ENCODE measurements at places on chromosomes 3 and 15.

- DNase-seq = no peak
Observed at GRCh38 chr3:64179249-64179648, 46.0 kb downstream of the PRICKLE2 start.

DNA sequence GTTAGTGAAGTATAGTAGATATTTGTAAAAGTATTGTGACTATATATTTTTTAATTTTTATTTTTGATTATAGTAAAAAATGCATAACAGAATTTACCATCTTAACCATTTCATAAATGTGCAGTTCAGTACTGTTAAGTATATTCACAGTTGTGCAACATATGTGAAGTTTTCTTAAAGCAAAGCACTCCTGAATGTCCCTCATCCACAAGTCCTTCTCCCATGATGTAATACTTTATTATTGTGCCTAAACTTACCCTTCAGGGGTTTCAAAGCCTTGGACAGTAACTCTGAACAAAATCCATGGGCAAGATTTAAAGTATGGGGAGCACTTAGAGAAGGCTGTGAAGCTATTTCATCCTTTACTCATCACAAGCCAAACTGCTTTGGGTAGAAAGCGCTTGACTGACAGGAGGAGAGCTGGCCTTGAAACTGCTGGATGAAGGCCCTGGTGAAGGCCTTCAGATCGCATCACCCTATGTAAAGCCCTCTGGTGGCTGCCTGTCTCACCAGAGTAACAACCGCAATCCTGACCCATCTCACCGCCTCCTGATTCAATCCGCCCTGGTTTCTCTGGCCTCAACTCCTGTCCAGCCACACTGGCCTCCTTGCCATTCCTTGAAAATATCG is 28.0 kb downstream of the LSM3 start:
- no peak for DNase-seq

DNA sequence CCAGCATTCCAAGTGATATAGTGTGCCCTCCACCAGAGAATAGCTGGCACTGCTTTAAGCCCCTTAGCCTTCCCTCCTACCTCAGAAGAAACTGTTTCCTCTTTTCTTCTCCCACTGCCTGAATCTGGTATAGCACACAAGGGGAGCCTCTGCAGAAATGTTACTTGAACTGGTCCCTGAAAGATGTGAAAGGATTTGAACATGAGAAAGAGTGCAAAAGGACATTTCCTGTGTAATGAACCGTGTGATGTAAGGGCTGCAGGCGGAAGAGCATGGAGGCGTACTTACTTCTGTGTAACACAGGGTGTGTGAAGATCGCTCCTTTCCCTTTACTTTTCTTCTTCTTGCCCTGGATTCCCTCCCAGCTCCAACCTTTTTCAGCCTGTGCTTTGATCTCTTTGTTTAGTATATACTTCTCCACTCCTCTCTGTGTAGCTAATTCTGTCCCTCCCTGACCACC is 8.4 kb downstream of the TMOD3 start:
- no peak for DNase-seq

DNA sequence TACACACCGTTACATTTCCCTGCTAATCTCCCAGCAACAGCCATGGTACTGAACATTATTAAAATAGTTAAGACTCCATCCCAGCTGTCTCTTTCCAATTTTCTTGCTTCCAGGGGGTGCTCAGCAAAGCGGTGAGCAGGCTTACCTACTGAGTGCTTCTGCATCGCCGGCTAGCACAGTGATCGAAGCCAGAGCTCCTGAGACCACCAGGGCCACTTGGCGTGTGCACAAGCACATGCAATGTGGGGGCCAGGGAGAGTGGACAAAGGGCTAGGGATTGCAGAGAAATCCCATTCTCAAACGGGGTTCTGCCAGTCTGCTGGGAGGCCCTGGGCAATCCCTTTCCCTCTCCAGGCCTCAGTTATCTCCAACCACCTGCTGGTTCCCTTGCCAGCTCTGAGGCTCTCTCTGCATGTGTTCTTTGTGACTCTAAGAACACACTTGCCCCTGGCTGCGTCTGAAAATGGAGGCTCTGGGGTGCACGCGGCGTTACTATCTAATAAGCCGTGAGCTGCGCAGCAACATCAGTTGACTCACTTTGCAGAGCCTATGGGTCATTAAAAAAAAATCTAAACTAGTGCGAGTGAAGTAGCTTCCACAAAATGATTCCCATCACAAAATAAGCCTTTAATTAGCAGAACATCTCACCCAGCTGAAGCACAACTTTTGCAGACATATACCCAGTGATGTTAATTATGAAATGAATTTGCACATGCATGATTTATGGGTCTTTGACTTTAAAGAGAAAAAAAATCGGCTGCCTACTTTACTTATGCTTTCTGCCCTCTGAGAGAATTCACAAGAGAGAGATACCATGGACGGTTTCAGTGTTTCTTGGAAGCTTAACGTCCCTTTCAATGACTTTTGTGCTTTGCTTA is 271.5 kb downstream of the TLE3 start:
- DNase-seq = no peak

- DNase-seq = no peak
Observed at GRCh38 chr15:44075535-44075934, 119.5 kb downstream of the FRMD5 start.

GRCh38 chr15:36810656-36811449 is 231.4 kb downstream of the CDIN1 start:
- DNase-seq = no peak

DNA sequence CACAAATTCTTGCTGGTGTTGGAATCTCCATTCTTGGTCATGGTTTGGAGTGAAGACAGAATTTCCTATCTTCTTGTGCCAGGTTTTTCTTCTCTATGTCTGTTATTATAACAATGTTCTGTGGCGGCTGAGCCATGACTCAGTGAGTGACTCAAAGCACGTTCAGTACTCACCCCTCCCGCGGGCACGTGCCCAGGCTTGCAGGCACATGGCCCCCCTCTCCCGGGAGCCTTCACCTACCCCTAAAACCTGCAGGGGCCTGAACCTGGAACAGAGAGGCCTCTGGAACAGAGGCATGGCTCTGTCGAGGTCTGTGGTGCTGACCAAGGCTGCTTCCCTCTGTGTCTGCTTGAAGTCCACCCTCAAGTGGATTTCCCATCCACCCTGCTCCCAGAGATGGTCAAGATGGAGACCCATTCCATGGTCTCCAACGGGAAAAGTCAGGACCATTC is 27.6 kb downstream of the PLXNB1 start:
- DNase-seq = no peak

- DNase-seq = no peak
Observed at GRCh38 chr15:36632226-36632625, 52.8 kb downstream of the CDIN1 start.
